ENCODE measurements at places on chromosomes 2 and 18. TPM values are rescaled to one million over a fixed set of nuclear protein-coding genes. Genes with fewer than 3 reads are reported as not detected.

Gene CNRIP1
- total RNA-seq, result 48.1 TPM

Gene ATP5MC3
- 181 TPM for total RNA-seq

Gene PRKAG3
- total RNA-seq, result not detected

Gene GKN2
- not detected for total RNA-seq

Gene DSEL
- total RNA-seq, result 6.2 TPM

Gene SLC16A14
- 0.46 TPM for total RNA-seq

Gene DYSF
- total RNA-seq, result 75.1 TPM

Gene IL37
- total RNA-seq, result not detected

Gene GCKR
- total RNA-seq, result 3.2 TPM

Gene NRP2
- 17.3 TPM for total RNA-seq

Gene CPO
- not detected for total RNA-seq

Gene SIX3
- total RNA-seq, result not detected

Measured in epithelial cell of umbilical artery (primary cell).